ENCODE measurements at places on chromosomes 12 and 14.

GRCh38 chr12:4572680-4573079 is 10.7 kb downstream of the DYRK4 start:
- no peak for DNase-seq

DNA sequence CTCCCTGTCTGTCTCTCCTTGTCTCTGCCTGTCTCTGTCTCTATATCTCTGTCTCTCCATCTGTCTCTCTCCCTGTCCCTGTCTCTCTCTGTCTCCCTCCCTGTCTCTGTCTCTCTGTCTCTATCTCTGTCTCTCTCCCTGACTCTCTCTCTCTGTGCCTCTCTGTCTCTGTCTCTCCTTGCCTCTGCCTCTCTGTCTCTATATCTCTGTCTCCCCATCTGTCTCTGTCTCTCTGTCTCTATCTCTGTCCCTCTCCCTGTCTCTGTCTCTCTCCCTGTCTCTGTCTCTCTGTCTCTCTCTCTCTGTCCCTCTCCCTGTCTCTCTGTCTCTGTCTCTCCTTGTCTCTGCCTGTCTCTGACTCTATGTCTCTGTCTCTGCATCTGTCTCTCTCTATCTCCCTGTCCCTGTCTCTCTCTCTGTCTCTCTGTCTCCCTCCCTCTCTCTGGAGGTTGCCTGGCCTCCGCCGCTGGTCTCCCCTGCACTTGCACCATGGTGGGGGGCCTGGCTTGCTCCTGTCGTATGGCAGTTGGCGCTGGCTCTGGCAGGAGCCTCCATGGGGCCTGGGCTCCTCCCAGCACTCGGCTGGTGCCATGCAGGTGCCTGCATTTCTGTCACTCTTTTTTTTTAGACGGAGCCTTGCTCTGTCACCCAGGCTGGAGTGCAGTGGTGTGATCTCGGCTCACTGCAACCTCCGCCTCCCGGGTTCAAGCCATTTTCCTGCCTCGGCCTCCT is 28.3 kb downstream of the MMP17 start:
- DNase-seq, result no peak

DNA sequence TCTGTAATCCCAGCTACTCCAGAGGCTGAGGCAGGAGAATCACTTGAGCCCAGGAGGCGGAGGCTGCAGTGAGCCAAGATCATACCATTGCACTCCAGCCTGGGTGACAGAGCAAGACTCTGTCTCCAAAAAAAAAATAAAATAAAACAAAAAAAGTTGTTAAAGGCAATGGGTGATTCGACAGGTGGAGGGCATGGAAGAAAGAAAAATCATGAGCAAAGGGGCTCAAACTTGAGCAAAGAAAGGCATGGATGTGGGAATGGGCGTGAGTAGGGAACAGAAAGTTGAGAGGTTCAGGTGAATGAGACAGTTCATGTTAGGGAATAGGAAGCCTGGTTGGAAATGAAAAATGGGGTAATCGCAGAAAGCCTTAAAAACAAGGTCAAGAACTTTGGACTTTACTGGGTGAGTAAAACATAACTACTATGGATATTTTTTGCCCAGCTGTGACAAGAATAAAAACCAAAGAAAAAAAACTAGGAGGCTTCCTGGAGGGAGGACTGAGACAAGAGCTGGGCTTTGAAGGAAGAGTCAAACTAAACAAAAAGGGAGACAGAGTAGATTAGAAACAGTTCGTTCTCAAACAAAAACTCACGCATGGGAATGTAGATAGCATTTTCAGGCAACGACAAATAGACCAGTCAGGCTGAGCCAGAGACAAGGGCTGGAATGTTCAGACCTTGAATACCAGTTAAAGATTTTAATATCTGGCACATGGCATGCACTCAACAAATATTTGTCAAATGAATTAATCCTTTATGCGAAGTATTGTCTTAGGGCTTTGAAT is 18.8 kb downstream of the PYM1 start:
- no peak for DNase-seq

DNA sequence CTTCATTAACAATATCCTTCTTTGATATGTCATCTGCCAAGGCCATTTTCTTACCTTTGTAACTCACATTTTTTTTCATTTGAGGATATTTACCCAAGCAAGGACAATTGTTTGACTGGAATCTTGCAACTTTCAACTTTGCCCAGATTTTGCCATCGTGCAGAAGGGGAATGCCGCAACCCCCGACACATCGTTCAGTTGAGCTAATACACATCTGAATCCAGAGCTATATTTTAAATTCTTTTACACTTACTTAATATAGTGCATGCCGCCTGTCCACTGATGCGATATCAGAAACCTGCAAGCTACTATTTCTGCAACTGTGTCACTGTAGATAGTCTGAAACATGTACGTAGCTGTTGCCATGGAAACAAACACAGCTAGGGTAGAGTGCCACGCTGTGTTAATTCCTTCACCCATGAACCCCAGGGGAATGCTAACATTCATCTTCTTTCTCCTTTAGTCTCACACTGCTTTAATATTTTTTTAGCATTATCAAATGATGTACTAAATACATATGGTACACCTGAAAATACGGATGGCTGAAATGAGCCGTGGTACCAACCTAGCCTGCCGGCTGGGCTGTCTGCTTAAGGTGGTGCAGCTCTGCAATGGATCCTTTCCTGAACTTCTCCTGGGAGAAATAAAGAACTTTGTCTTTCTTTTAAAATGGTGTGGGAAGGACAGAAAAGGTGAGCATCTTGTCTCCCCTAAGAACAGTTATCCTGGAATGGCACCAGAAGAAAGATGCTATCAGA is 77.0 kb upstream of the FOXN3 start:
- DNase-seq, result no peak
